ENCODE measurements at places on chromosomes 4 and X. TPM values are rescaled to one million over a fixed set of nuclear protein-coding genes. Genes with fewer than 3 reads are reported as not detected.

ATOH1 gene
- not detected for total RNA-seq

GRCh38 chrX:1165535-1166196 is 46.8 kb downstream of the CRLF2 start:
- DNase-seq: peak; percentile 34

- no peak for DNase-seq
Observed at GRCh38 chr4:171473155-171473554, 340.0 kb upstream of the GALNTL6 start.

DNA sequence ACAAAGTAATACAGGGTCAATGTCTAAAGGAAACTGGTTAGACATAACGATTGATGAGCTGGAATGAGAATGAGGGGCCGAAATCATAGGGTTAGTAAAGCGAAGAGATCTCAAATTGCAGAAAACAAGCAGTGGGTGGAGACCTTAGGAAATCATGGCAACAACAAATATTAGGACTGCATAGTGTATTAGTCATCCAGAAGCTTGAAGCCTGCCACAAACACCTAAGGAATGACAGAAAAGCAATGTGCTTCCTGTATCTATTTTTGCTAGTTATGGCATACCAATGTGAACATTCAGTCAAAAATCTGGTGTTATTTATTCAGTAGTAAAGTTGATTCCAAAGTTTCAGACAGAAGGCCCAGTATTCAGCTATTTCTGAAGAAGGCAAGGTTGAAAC is 410.9 kb upstream of the CT83 start:
- no peak for DNase-seq

DNA sequence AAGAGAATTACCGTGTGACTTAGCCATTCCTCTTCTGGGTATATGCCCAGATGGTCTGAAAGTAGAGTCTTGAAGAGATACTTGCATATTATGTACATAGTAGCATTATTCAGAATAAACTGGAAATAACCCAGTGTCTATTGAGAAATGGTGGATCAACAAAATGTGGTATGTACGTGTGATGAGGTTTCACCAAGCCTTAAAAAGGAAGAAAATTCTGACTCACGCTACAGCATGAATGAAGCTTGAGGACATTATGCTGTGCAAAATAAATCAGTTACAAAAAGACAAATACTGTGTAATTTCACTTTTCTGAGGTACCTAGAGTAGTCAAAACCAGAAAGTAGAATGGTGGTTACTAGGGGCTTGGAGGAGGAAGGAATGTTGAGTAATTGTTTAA is 37.3 kb downstream of the GBA3 start:
- no peak for DNase-seq

TCP11X2 gene
- not detected for total RNA-seq

BEX2 gene
- 4.4 TPM for total RNA-seq

SCFD2 gene
- 27.2 TPM for total RNA-seq

GRCh38 chrX:151984902-151985301 is 10.4 kb upstream of the GABRE start:
- DNase-seq: no peak

MAMLD1 gene
- not detected for total RNA-seq

- peak; percentile 80 for DNase-seq
Observed at GRCh38 chrX:48938721-48939425, 18.5 kb downstream of the OTUD5 start.

GRCh38 chr4:180285796-180286195 is 1957.4 kb upstream of the TENM3 start:
- DNase-seq: no peak

- no peak for DNase-seq
Observed at GRCh38 chr4:83504996-83505395, 20.1 kb upstream of the ABRAXAS1 start.

DNA sequence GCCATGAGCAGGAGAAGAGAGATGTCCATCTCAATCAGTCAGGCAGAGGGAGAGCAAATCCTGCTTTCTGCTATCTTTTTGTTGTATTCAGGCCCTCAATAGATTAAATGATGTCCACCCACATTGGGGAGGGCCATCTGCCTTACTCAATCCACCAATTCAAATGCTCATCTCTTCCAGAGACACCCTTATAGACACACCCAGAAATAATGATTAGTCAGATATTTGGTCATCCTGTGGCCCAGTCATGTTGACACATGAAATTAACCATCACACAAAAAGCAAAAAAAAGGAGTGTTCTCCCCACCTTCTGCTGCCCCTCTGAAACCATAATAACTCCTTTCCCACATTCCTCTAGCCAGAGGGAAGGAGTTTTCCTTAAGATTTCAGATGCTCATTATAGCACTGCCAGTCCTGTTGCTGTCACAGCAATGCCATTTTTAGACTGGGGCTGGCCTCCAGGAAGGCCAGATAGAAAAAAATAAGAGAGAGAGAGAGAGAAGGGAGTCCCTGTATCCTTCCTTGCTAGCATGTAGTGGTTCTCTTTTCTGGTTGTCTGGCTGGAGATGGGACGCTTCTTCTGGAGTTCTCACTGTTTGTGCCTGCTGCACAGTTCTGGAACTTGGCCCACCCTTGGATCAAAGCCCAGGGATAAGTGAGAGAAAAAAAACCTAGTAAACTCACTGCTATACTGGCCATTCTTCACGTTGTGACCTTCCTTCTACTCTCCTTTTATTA is 177.7 kb downstream of the RBM46 start:
- no peak for DNase-seq

GRCh38 chrX:38271154-38271716 is 50.6 kb upstream of the SRPX start:
- DNase-seq: peak; percentile 1

GAGE2A gene
- not detected for total RNA-seq

DNA sequence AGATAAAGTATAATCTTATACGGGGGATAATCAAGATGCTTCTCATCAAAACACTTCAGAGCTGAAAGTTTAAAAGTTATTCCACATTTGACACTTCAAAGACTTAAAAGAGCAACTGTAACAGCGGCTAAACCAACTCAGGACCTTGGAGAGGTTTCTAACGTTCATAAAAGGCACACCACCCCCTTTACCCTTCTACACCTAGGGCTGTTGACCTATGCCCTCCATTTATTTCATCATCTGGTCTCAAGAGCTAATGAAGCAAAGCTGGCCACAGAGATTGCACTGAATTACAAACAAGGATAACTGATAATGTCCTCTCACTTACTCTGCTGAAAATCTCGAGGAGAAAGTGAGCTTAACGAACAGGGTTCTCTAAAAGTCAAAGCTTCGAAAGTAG is 1.1 kb upstream of the RPS6KA6 start:
- no peak for DNase-seq

CORIN gene
- not detected for total RNA-seq

- DNase-seq: no peak
Observed at GRCh38 chrX:104135677-104136076, 21.1 kb downstream of the SLC25A53 start.

- no peak for DNase-seq
Observed at GRCh38 chrX:44989995-44990770, 117.2 kb downstream of the KDM6A start.

DNA sequence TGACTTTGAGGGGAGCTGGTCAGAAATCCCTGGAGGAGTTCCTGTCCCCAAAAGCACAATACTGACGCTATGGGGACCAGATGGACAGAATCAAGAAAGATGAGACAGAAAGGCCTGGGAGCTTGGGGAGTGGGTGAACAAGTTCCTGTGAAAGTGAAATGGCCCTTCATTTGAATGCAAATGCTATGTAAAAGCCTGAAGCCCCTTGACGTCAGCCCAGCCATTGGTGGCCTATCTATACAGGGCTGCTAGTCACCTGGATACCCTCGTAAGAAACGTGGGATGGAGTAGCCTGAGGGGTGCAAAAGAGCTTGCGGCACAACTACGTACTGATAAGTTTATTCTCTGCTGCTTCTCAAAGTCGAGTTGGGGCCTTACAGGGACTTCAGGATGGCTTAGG is at the start of gene CDX4:
Gene CDX4, plus strand, starts transcription at position 223 of the 400 bp plus-strand sequence. CDS start 201 bp downstream, outside the sequence.
- no peak for DNase-seq

GRCh38 chr4:155248002-155248896 is 39.8 kb downstream of the NPY2R start:
- no peak for DNase-seq

OPRPN gene
- not detected for total RNA-seq

GRCh38 chr4:78687818-78688217 is 88.3 kb upstream of the BMP2K start:
- DNase-seq: no peak

GAGE13 gene
- not detected for total RNA-seq

- peak; percentile 33 for DNase-seq
Observed at GRCh38 chrX:8755116-8755515, 23.2 kb upstream of the ANOS1 start.

NWD2 gene
- total RNA-seq: not detected

- DNase-seq: no peak
Observed at GRCh38 chrX:113059714-113060113, 219.1 kb upstream of the AMOT start.

- no peak for DNase-seq
Observed at GRCh38 chr4:139458999-139459398, 5.1 kb downstream of the RAB33B start.

ADGRL3 gene
- not detected for total RNA-seq

- DNase-seq: no peak
Observed at GRCh38 chrX:138847930-138848329, 136.4 kb upstream of the FGF13 start.

CAMK2D gene
- 104 TPM for total RNA-seq

DNA sequence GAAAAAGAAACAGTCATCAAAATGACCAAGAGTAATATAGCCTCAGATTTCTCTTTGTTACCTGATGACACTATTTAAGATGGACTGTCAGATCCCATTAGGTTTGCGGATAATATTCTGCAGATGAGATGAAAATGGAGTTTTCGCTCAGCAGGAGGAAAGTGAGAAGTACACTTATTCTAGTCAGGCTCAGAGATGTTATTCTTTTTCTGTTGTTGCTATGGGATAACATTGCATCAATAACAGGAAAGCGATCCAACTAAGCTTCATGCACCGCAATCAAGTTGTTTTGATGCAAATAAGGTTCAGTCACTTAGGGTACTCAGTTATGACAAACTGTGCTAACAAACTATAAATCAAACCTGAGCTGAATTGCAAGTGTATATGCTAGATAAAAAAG is 415.0 kb downstream of the CCSER1 start:
- no peak for DNase-seq

DNA sequence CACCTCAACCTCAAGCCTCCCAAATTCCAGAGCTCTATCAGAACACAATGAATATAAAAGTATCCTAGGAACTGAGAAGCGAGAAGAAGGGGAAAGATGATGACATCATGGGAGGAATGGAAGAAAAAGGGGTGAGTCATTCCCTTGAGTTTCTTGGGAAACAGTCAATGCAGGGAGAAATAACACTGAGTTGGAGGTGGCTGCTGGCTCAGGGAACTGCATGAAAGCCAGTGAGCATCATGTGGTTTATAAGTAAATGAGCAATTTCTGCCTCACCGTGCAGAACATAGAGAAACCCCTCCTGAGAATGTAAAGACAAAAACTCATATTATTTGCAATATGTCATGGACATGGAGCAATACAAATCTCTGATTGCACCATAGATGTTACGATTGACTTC is 73.3 kb downstream of the SHOX start:
- DNase-seq: no peak

TXK gene
- 0.11 TPM for total RNA-seq

- no peak for DNase-seq
Observed at GRCh38 chrX:97846228-97846627, 962.5 kb downstream of the RPA4 start.

DNA sequence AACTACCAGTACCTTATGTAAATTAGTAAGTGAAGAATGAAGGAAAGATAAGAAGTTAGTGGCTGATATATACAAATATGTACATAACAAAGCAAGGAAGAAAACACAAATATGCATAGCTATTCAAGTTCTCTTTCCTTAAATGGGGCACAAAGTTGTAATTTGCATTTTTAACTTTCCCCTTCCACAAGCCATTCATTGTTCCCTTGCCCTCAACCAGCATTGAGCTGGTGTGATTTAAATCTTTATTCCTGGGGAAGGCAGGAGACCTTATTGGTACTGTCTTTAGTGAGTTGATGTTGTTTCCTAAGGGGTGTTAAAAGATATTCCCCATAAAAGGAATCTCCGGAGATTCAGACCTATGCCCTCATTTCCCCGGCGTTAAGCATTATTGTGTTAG is 735.3 kb downstream of the PCDH18 start:
- no peak for DNase-seq

GPM6B gene
- not detected for total RNA-seq
